ENCODE measurements at places on chromosomes 6 and 20.

GRCh38 chr20:22946596-22946995 is 88.5 kb upstream of the SSTR4 start:
- DNase-seq: no peak

- DNase-seq: no peak
Measured at GRCh38 chr20:33922224-33922623, 71.5 kb upstream of the RALY start.

DNA sequence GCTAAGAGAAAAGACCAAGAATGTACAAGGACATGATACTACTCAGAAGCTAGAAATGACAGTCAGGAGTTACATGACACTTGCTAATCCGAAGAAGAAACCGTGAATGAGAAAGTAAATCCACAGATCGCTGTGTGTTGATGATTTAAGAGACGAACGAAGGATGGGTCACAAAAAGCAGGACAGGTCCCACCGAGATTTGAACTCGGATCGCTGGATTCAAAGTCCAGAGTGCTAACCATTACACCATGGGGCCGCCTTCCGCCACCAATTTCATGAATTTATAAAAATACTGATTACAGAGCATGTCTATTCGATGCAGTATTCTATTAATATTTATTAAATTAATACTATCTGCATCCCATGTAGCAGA is 54.0 kb upstream of the BTN3A2 start:
- DNase-seq: peak; percentile 68

- no peak for DNase-seq
Measured at GRCh38 chr6:106356378-106356777, 4.1 kb upstream of the CRYBG1 start.

DNA sequence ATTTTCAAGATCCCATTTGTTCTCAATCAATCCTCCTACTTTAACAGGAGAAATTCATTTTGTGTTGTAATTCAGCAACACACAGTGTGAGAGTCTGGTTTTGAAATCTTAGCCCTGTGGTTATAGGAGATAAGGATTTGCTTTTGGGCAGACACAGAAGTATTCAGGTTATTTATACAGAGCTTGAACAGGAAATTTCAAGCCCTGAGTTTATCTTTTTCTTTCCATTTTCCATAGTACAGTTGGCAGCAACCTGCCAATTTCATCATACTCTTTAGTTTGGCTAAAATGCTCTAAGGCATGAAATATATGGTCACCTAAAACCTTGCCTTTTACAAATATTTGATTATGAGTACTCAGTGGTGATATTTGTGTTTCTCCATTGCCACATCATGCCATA is 41.4 kb downstream of the PKIB start:
- no peak for DNase-seq

- no peak for DNase-seq
Measured at GRCh38 chr6:52616059-52616690, 39.3 kb upstream of the TRAM2 start.

- DNase-seq: no peak
Measured at GRCh38 chr20:18032977-18033892, 24.5 kb downstream of the OVOL2 start.

DNA sequence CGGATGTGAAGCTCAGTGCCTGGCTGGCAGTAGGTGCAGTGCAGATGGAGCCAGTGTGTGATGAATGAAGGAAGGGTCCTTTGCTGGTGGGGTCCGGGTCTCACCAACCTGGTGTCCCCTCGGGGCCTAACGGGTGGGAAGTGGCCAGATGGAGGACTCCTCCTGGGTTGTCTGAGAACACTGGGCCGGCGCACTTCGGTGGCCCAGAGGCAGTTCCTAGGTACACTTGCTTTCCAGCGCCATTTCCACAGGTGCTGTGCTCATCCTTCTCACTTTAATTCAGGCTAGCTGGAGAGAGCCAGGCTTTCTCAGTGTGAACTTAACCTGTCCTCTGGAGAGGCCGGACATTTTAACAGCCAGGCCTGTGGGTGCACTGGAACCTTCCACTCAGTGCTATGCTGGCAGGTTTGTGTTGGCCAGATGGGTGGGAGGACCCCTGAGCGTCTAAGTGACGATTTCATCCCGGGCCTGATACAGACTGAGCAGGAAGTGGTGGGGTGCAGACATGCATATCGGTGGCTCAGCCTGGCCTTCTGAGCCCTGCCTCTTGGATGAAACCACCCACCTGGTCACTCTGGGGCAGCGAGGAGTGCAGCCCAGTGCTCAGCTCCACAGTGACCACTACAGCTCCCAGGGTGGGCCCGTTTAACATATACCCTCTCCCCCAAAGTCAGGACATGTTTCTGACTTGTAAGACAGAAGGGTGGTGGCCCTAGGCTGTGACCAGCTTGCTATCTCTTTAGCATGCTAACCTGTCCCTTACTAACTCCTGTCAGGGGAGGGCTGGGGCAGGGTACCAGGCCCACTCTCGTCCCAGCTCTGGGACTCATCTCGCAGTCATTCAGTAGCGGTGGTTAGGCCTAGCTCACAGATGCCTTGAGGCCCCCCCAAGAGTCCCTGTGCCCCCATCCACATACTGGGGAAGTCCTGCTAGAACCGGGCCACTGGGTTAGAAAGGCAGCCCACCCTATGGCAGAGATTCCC is 8.2 kb upstream of the PYGB start:
- DNase-seq: no peak

DNA sequence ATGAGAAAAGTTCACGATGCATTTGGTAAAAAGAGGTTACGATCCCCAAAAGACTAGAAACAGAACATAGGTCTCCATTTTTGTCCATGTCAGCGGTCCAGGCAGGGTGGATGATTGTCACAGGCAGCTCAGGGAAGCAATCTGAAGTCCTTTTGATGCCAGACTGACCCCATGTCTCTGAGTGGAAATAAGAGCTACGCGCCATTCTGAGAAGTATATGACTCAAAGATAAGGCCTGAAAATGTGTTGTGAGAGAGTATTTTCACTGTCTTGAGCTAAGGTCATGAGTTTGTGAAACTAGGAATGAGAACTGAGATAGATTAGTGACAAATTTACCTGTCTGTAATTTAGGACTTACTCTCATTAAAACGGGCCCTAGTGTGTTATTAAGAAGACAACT is 69.5 kb downstream of the LYRM4 start:
- DNase-seq: no peak

DNA sequence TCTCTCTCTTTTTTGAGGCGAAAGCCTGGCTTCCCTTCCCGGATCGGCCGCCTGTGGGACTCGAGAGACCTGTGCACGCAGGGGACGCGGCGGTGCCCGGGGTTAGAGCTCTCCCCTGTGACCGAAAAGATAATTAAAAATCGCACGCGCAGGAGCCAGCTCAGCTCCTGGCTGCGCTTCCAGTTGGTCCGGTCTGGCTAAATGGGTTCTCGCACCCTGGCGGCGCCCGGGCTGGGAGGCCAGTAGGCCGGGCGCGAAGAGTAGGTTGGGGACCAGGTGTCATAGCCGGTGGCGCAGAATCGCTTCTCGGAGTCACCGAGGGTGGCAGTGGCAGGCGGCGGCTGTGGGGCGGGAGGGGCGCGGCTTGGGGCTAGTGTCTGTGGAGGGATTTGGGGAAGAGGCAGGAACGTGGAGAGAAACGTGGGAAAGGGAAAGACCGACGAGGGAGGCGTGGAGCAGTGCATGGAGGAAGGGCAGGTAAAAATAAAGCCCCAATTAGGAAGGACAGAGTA is 41.9 kb upstream of the SUPT3H start:
- peak; percentile 74 for DNase-seq

GRCh38 chr6:150293019-150293418 is 75.8 kb upstream of the IYD start:
- DNase-seq: no peak

DNA sequence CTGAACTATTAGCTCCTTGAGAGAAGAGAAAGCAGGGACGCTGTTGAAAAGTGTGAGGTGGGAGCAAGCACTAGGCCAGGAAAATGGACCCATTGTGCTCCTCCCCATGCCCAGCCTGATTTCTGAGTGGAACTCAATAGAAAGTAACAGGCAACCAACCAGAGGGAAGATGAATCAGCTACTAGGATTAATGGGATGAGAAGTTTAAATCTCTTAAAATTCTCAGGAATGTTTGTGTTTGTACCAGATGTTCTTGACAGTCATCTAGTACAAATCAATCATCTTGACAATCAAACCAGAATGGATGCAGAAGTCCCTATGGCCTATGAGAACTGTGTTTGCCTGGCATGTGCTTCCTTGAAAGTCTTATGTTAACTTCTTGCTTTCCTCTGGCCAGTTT is 48.9 kb downstream of the HDDC2 start:
- DNase-seq: no peak

DNA sequence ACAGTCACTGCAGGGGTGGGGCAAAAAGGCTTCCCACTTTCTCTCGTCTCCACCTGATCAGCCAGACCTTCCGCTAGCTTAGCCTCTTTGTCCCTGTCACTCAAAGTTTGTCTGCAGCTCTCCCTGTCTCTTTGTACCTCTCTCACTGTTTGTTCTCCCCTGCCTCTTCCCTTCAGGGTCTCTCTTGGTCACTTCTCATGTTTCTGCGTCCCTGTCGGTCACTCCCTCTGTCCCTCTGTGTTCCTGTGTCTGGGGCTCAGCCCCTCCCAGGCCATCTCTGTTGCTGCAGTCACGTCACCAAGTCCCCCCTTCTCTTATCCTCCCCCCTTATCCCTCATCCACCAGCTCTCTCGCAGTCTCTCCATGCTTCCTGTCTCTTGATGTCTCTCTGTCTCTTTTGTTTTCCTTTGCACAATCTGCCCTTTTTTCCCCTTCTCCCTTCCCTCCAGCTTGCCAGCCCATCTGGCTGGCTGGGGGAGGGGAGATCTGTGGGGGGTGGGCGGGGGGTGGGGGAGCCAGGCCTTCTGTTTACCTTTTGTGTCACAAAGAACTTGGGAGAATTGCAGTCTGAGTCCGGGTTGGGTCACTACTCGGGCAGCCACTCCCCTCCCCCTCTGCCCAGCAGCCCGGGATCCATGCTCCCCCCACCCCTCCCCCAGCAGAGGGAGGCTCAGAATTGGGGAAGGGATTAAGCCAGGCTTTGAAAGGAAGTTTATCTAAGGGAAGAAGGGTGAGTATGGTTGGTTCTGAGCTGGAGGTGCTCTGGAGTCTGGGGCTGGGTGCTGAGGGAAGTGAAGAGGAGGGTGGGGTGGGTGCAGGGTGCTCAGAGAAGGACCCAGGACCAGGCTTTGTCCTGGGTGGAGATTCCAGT is 32.3 kb downstream of the FOXP4 start:
- no peak for DNase-seq

GRCh38 chr6:129621252-129621651 is 88.7 kb downstream of the ARHGAP18 start:
- peak; percentile 45 for DNase-seq

DNA sequence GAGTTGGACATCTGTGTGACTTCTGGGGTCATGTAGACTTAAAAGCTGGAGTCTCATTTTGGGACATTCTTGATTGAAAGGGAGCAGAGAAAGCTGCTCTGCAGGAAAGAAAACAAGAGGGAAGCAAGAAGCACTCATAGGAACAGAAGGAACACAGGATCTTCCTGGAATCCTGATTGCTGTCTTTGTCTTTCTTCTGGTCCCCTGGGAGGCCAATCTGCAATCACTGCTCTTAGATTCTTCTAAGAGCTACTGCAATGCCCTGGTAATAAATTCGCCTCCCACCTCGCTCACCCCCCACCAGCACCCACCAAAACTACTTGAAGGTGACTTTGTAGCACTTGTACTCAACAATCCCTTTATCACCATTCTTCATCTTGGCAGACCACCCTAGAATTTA is 51.8 kb downstream of the SLC35B3 start:
- DNase-seq: no peak

DNA sequence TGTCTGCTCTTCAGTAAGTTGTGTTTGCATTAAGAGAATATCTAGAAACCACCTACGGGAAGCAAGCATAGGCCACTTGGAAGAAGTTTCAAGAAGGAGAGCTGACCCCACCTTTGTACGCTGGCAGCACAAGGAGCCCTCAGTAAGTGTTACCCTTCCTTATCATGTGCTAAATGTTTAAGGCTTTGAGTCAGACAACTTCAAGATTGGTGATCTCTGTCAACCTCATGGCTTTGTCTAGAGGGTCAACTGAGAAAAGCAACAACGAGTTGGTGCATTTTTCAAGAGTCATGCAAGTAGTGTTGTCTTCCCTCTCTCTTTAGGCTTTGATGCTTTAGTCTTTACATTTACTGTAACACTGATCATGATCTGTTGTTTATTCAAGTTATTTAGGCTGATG is 53.2 kb upstream of the SPTLC3 start:
- DNase-seq: no peak

GRCh38 chr6:71038711-71039344 is 82.0 kb upstream of the B3GAT2 start:
- no peak for DNase-seq

DNA sequence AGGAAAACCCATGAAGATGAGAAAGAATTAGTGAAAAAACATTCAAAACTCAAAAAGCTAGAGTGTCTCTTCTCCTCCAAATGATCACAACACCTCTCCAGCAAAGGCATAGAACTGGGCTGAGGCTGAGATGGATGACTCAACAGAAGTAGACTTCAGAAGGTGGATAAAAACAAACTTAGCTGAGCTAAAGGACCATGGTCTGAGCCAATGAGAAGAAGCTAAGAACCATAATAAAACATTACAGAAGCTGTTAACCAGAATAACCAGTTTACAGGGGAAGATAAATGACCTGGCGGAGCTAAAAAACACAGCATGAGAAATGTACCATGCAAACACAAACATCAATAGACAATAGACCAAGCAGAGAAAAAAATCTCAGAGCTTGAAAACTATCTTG is 904.1 kb upstream of the MANEA start:
- DNase-seq: no peak
